Right lung (tissue), 10 donors: ENCODE measurements at places on chromosomes 3 and 15. TPM values are rescaled to one million over a fixed set of nuclear protein-coding genes. Genes with fewer than 3 reads are reported as not detected.

The PLSCR5 gene
- polyA plus RNA-seq = not detected

The NPAP1 gene
- 0.94 TPM for polyA plus RNA-seq

The ADAMTS7 gene
- 34.1 TPM for polyA plus RNA-seq

The AMIGO3 gene
- polyA plus RNA-seq = 0.66 TPM

The ADGRG7 gene
- not detected for polyA plus RNA-seq

The NMD3 gene
- polyA plus RNA-seq = 51.4 TPM

The TERC gene
- polyA plus RNA-seq = not detected
